Myocyte (in vitro differentiated cells): ENCODE measurements at places on chromosomes 12 and 14. TPM values are rescaled to one million over a fixed set of nuclear protein-coding genes. Genes with fewer than 3 reads are reported as not detected.

- DNase-seq = peak; percentile 24
Observed at GRCh38 chr12:11877102-11877826, 193.5 kb upstream of the BCL2L14 start.

DNA sequence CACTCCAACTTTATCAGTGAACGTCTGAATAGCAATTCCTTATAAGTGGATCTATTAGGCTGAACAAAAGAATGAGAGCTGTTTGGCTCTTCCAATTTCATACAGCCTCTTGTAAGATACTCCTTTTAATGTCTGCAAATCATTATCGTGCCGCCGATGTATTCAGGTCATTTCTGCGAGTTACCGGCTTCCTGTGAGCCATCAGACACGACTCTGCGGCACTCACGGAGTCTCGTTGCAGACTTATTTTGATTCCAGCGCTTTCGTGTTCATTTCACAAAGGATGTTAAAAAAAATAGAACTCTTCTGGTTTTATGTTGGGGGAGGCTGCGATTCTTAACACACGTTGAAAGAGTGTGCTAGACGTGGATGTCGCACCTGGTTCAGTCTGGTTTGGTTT, 106.6 kb downstream of the GLT1D1 start:
- no peak for DNase-seq

DNA sequence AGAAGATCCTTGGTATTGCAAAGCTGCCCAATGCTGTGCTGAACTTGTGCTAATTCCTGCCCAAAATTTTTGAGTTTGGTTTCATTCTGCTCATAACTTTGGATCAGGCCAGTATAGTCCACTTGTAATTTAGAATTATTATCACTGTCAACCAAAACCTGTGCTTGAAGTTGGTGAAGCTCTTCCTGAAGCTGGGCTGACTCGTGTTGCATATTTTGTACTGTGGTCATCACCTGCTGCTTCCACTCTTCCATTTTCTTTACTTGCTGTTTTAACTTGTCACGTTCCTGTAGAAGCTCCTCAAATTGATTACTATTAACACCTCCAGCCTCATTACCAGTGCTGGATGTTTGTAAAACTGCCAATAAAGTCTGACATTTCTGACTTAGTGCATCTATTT, 35.8 kb downstream of the TRIP11 start:
- DNase-seq = no peak

GRCh38 chr12:54765652-54766051, 88.7 kb upstream of the MUCL1 start:
- DNase-seq = no peak

DNA sequence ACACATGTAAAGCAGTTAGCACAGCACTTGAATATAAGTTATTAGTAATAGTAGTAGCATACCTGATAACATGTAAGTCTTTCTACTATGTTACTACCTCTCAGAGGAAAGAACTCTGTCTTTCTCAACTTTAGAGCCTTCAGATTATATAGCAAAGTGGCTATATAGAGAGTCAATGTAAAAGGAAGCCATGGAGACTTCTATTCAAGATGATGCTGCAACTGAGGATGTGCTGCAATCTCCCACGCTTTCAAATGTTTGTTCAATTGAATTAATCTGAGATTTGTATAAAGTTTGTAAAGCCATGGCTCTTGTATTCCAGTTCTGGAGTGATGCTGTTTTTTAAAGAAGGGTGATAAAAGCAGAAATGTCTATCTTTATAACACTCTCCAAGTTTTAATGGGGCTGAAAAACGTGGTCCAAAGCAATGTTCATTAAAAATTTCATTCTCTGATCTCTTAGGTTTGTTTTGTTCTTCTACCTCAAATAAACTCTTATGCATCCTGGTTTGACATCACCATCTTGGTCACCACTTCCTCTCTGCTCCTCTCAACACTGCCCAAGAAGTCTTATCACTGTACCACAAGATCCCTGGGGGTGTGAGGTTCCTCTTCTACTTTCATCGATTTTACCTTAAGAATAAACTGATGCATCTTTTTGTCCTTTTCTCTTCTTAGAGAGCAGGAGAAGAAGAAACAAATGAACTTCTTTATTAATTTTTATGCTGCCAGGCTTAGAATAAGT, 40.6 kb downstream of the C12orf42 start:
- no peak for DNase-seq

DNA sequence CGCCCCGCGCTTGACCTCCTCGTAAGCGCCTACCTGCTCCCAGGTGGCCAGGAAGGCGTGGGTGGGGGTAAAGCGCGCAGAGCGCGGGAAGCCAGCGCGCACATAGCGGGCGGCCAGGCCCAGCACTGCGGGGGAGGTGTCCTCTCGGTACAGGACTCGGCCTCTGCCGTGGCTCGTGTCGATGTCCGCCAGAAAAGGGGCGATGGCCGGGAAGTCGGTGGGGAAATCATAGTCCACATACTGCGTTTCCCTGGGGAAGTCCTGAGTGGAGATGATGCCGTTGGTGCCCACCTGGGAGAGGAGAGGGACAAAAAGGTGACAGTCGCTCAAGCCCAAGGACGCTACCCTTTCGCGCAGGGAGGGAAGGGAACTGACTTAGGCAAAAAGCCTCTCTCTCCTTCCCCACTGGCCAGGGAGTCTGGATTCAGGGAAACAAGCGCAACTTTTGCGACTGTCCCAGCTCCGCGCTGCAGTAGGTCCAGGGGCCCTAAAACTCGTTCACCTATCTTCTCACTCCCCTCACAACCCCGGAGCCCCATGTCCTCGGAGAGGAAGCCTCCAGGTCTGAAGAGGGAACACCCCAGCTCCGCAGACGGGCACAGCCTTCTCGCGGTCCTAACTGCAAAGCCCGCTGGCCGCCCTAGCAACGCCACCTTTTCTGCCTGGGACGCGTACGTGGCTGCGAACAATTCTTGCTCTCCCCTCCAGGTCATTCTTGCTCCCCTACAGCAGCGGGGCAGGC, 815 bp downstream of the NID2 start:
- DNase-seq = no peak

- no peak for DNase-seq
Observed at GRCh38 chr12:19154686-19155085, 25.2 kb downstream of the PLEKHA5 start.

- no peak for DNase-seq
Observed at GRCh38 chr12:20832911-20833310, 22.4 kb downstream of the SLCO1B3 start.

DNA sequence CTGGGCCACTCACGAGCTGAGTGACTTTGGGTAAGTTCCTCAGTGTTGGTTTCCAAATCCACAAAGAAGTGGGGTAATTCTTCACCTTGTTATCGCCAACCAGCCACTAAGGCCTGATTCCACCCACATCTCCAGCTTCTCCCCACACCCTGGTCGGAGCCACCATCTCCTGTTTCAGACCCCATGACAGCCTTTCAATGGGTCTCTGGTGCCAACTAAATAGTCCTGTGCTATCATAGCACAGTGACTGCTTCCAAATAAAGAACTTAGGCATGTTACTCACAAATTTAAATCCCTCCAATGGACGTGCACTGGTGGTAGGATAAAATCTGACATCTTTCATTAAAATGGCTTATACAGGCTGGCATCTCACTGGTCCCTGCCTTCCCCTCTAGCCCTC, 44.0 kb downstream of the TBX5 start:
- no peak for DNase-seq

GRCh38 chr12:100698518-100698917, 96.1 kb upstream of the ANO4 start:
- no peak for DNase-seq

DNA sequence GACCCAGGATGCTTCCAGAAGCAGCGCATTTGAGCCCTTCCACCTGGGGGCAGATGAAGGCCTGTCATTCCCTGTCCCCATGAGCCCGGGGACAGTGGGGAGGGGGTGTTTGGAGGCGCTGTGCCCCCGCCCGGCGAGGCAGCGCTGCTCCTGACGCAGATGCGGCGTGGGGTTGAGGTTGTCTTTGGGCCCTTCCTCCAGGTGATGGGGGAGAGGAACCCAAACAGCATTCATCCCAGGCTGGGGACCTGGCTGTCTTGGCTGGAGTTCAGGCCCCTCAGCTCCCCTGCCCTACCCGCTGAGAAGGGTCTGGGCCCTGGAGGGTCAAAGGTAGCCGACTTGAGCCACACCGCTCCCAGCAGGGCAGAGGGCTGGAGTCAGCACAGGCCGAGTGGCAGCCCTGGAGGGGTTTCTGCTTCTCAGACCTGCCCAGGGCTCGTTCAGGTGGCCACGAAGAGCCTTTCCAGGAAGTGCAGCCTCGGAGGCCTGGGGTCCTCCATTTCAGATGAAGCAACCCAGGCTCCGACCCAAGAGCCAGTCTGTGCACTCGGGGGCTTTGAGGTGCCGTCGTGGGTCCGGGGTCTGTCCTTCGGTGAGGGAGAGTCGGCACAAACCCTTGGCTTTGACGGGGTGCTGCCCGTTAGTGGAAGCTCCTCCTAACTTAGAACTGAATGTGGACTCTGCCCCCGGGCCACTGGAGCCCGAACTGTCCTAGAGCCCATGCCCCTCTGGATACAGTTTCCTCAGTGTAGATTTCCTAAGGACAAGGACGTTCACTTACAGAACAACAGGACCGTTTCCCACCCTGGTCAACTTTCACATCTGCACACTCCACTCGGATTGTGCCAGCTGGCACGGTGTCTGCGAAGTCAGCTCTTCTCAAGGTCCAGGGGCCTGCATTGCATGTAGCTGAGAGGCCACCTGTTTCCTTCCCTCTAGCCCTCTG, 16.1 kb downstream of the ACADS start:
- peak; percentile 78 for DNase-seq

GRCh38 chr14:99976681-99977080, 88.5 kb upstream of the EVL start:
- DNase-seq = no peak

DNA sequence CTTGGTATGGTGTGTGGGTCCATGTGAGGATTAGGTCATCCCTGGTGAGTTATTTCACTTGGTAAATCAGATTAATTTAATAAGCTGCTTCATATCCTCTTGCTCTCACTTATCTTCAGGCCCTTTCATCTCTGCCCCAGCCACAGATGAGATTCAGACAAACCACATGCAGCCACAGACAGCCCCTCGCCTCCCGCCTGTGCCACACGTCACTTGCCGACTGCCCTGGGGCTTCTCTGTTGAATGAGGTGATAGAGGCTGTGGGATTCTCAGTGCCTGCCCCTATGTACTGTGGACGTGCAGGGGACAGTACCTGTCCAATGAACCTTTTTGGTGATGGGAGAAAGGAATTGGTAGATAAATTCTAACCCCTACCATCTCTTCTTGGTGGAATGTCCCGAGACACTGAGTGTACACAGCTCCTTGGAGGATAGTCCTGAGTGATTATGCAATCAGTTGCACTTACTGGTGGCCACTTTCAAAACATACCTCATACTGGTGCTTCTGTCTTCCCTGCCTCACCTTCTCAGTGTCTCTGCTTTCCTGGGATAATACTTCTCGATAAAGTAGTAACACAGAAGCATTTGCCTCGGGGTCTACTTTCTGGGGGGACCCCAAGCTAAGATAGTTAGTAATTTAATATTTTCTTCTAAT, 248.7 kb downstream of the TTC6 start:
- DNase-seq = no peak

- DNase-seq = no peak
Observed at GRCh38 chr14:77585385-77585784, 31.1 kb downstream of the SPTLC2 start.

DNA sequence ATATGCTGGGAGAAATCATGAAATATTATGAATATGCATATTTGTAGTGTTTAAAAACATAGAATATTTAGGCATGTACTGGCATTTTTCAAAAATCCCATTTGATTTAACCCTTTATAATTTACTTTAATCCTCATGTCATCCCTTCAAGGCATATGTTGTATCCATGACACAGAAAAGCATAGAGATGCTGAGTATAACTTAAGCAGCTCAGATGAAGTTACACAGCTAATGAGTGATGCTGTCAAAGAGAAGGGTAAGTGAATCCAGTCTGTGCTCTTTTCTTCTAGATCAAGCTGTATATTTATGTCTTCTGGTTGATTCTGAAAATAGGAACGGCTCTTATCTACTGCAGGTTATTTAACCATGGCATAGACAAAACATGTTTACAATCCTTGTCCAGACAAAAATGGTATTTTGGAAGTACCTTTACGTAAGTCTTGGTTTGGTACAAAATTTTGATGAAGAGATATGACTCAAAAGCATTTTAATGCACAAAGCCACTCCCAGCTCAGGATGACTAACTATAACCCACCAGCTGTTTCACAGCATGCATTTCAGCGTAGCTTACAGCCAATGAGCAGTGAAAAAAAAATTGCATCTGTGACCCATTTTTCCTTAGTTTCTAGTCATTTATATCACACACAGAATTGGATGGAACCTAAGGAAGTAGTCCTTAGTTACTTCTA, 201.7 kb downstream of the STXBP6 start:
- peak; percentile 68 for DNase-seq

- no peak for DNase-seq
Observed at GRCh38 chr12:57543581-57543980, 3.4 kb downstream of the DCTN2 start.

EDDM3A gene
- total RNA-seq = not detected in 2 replicates

PLEKHG7 gene
- total RNA-seq = 0.75 and 1.5 TPM in 2 replicates

SYNE2 gene
- total RNA-seq = 11.9 and 14.8 TPM in 2 replicates

PTCSC3 gene
- not detected in 2 replicates for total RNA-seq

MEG3 gene
- total RNA-seq = 289 and 326 TPM in 2 replicates

ABCD4 gene
- total RNA-seq = 20.0 and 26.4 TPM in 2 replicates

KRT1 gene
- total RNA-seq = not detected in 2 replicates
